SJSA1 (cell line): ENCODE measurements at places on chromosomes 5 and 9.
A peak's percentile ranks its signal among the peaks of the same experiment; 100 is the strongest.

DNA sequence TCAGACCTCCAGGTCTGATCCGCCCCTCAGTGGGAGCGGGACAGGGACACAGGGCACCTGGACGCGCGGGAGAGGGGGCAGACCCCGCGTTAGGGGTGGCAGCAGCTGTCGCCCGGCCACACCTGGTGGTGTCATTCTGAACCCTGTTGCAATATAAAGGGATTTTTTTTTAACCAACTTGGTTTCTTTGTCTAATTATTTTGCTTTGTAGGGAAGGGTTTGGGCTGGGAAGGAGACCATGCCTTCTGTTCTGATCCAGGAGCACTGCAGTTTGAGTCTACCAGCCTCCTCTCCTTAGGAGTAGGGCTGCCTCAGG, 10.9 kb upstream of the ASS1 start:
- DNase-seq, result no peak

DNA sequence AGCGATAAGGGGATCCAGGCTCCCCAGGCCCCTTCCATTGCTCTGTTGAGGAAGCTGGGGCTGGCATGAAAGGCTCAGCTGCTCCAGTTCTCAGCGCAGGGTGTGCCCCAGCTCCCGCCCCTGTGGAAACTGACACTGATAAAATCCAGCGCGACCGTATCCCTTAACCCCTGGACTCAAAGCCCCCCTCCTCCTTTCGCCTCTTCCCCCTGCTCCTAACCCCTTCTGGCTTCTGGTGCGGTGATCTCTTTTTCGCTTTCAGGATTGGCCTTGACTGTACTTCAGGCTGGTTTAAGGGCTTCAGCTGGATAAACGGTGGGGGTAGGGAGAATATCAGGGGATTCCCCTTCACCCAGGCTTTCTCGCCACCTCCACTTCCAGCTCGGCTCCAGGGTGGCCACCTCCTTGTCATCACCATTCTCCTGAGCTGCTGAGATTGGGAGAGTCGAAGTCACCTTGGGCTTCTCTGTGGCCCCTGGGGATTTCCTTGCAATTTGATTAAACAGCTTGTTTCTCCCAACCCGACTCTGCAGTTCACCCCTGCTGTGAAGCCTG, 843 bp downstream of the BSPRY start:
- DNase-seq, result no peak

DNA sequence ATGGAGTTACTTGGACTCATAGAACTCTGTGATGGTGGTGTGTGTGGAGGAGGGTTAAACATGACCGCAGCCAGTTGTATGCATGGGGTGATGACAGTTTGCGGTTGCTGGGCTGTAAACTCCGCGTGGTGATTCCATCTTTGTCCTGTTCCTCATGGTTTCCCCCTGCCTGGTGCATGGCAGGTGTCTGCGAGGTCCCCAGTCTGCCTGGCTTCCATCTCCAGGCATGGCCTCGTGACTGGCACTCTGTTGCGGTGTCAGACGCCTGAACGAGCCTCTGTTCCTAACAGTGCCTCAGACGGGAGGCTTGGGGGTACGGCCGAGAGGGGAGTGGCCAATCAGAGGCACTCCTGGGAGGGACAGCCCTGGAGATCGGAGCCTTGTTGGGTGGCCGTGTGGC, 33.9 kb upstream of the SH3PXD2B start:
- no peak for DNase-seq

- DNase-seq, result no peak
Measured at GRCh38 chr9:128575916-128576315, 23.5 kb downstream of the SPTAN1 start.

GRCh38 chr9:113630386-113631136, 167.0 kb downstream of the RGS3 start:
- no peak for DNase-seq

DNA sequence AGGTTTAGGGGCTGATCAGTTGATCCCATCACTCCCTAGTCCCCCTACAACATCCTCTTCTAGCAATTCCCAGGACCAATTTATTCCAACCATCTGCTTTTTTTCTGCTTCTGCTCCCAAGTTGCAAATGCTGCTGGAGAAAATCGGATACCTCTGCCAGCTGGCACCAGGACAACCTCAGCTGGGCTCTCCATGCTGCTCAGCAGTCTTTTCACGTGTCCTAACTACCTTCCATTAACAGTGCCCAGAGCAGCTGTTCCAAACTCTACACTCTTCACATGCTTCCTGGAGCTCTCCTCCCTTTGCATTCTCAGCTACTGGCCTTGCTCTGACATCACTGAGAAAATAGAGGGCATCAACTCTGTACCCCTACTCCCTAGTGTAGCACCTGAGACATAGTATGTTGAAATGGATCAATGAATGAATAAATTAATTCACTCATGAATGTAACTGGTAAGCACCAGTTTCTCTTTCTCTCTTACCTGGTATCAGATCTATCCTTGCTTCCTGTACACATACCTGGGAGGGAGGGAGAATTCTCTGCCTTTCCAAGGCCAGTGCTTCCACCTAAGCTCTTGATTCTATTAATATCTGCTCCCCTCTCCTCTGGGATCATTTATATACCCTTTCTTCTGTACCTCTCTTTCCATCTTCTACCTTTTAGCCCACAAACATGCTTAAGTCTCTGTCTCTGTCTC, 191.0 kb downstream of the RAB3C start:
- no peak for DNase-seq

GRCh38 chr5:150746-151145, 40.5 kb upstream of the LRRC14B start:
- no peak for DNase-seq

DNA sequence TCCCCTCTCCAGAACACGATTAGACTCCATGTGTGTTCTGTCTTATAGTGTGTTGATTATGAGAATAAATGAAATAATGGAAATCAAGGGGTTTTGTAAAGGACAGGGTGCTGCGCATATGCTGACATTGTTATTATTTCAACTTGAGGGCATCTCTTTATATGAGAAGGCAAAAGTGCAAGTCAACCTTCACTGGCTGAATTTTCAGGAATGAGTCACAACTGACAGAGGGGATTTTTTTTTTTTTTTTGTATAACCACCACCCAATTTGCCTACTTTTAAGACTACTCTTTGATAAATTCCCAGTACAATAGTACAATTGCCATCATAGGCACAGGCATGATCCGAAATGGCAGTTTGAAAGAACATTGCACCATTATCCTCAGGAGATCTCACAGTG, 419.2 kb upstream of the NMUR2 start:
- DNase-seq, result no peak

GRCh38 chr9:87099407-87099806, 152.1 kb upstream of the GAS1 start:
- DNase-seq, result no peak

DNA sequence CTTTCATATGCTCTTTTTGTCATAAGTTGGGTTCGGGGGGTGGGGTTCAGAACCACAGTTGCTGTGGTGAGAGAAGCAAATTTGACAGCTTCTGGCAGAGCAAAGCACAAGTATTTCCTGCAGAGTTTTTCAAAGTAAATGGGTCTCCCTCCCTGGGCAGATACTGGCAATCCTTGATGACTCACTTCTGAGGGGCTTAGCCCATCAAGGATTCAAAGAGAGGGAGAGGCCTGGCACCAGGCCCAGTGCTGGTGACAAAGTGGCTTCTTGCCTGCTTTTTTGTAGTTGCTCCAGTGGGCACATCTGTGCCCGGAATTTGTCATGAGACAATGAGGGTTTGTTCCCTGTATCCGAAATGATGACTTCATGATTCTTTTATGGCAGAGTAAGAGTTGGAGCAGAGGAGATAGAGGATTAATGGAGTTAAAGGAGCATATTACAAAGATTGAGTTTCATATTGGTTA, 46.6 kb upstream of the TNC start:
- DNase-seq, result peak; percentile 74

GRCh38 chr9:77589046-77589795, 58.9 kb downstream of the GNA14 start:
- DNase-seq, result no peak

DNA sequence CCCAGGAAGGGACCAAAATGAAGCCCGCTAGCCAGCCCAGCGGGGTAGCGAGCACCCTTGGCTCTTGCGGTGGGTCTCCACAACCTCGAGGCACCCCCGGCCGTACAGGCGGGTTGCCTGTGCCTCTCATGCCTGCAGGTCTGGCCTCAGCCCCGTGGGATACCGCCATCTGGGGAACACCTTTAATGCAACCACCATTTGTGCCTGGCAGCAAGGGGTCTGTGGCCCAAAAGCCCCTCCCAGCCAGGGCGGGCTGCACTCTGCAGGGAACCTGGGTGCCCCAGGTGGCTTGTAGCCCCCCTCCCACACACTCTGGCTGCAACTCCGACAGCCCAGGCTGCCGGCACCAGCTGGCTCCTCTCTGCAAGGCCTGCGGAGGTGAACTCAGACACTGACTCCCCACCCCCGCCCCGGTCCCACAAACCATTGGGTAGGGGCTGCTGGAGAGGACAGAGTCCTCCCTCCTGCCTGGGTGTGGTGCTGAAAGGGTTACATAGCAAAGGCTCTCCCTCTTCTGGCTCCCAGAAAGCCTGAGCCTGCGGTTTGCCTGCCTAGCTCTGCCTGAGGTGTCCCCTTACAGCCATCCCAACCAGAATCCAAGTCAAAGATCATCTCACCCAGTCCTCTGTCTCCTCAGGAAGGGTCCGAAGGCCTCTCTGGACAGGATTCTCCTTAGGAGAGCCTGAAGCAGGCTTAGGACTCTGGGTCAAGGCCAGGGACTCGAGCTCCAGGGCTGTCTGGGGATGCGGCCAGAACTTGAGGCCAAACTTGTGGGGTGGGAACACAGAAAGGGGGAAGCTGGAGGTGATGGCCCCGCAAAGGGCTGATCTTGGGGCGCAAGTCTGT, 109.4 kb downstream of the PSD2 start:
- no peak for DNase-seq

DNA sequence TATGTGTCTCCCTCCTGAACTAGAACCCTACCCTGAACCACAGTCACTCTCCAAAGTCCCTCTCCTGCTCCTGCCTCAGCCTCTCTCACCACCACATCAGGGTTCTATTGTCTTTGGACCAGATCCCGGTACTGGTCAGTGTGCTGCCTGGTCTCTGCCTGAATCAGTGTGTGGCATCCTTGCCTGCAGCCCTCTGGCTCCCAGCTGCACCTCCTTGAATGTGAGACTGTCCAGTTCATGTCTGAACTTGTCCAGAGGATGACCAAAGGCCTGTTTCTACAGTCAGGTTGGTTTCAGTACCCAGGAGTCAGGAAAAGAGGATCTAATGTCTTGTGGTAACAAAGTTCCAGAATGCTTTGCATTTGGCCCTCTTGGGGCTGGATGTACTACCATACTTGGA, 76.8 kb upstream of the RANBP3L start:
- DNase-seq, result no peak

GRCh38 chr5:132662925-132663770, 5.2 kb downstream of the IL13 start:
- no peak for DNase-seq

DNA sequence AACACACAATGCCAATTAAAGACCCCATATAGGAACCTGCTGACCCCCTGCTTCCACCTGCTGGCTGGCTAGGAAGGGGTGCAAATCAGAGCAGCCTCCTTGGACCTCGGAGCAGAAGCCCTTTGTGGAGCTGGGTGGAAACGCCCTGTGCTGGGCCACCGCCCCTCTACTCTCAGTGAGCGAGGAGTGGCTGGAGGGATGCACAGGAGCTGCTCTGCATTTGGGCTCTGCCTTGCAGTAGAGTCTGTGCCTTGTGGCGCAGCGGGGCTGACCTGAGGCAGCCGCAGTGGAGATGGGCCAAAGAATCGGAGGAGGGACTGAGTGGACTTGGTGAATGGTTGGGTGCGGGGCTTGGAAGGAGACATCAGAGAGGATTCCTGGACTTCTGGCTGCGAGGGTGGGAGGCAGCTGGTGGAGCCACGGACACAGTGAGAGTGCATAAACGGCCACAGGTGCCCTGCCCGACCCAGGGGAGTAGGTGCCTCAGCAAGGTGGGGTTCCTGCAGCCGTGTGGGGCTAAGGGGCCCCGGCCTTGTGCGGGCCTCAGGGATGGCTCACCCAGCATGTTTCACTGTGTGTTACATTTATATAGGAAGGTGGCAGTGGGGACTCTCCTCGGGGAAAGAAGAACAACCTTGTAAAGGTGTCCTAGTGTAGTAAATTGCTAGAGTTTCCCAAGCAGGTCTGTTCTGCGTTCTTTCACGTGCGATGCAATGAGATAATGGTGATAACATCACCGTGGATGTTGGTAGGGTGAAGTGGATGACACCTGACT, 14.1 kb upstream of the IRX4 start:
- no peak for DNase-seq

DNA sequence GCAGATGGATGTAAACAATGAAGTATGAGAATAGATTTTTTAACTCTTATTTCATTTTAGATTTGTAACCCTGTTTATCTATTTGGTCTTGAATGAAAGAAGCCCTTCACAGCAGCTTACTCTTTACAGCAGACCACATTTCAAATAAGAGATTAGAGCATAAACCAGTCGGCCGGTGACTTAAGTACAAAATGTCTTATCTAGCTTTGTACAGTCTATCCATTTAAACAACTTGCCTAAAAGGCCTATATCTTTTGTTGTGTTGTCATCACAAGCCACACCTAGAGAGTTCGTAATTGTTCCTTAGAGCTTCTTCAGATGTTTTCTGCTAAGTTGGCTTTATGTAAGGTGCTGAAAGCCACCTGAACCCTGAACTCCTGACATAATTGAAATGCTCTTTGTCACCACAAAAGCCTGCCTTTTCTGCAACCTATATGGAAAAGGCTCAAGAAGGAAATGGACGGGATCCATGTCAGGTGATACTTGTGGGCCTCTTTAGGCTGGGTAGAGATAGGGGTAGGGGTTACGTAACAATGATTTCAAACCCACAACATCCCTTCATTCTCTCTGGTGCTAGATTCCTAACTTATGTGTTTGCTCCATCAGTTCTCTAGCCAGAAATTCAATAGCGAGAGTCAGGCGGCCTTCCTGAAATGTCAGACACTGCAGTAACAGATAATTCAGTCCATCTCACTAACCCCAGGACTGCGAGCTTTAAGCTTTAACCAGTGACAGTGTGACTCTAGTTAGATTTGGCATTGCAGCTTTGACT, 162.5 kb downstream of the CD180 start:
- no peak for DNase-seq

DNA sequence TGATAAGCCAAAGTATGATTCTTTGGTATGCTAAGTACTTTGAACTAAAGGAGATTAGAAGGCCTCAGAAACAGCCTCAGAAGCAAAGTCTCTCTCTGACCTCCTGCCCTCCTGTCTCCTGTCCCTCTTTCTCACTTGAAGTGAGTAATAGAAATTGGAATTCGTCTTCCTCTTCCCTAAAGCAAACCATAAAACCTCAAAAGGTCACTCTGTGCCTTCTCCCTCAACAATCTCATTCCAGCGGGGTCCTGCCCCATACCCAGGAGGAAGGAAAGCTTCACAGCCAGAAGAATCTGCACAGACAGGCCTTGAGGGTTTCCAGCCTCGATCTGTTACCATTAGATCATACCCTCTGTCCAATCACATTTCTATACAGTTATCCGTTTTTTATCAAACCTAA, 87.8 kb downstream of the HAPLN1 start:
- no peak for DNase-seq
